Activated CD4-positive, CD25-positive, alpha-beta regulatory T cell treated with anti-CD3 and anti-CD28 coated beads, Interleukin-2, amount 50 U/mL, for 72 hours (primary cell): ENCODE measurements at places on chromosomes 3 and 15.

- DNase-seq: no peak
These were observed 55.4 kb downstream of the OCA2 start for GRCh38 chr15:28043691-28044091.

- peak; percentile 57 for DNase-seq
These were observed 17.9 kb downstream of the ARHGEF3 start for GRCh38 chr3:56783644-56784447.

DNA sequence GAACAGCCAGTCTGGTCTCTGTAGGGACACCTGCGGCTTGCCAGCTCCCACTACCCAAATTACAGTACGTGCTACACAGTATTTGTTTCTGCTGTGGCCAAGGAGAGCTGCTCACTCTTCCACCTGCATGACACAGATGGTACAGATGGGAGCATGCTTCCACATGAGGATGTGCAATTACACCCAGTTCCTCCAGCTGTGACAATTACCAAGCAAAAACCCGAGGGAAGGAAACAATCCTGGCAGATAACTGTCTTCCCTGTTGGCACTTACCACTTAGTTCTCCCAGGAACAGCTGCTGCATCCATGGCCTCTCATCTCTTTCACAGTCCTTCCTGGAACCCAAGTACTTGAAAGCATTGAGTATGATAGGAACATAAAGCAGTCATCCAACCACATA is 34.4 kb downstream of the DET1 start:
- no peak for DNase-seq

DNA sequence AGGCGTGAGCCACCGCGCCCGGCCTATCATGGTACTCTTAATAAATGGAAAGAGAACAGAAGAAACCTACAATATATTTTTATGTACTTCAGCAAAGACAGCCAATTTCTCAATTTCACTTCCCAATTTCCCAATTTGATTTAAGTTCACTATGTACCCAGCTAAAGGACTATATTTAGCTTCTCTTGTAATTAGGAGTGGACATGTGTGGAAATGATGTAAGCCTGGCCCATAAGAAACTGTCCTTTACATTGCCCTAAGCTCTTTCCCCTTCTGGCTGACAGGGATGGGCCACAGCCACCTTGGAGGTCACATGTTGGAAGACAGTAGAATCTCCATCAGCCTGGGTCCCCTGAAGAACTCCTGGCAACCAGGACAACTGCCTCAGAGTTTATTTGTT is 6.2 kb downstream of the TMEM39A start:
- DNase-seq: no peak

- no peak for DNase-seq
These were observed 37.2 kb upstream of the BLM start for GRCh38 chr15:90679959-90680358.

- DNase-seq: peak; percentile 53
These were observed 16.7 kb upstream of the CMTM7 start for GRCh38 chr3:32374788-32375595.

DNA sequence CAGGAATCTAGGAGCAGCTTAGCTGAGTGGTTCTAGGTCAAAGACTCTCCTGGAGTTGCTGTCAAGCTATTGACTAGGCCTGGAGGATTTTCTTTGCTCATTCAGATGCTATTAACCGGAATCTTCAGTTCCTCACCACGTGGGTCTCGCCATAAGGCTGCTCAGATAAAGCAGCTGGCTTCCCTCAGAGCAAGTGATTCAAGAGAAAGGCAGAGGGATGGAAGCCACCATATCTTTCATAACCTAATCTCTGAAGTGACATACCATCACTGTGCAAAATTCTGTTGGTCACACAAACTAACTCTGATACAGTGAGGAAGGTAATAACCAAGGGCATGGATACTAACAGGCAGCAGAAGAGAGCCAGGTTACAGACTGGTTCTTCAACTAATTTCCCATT is 72.7 kb upstream of the FLNB start:
- no peak for DNase-seq

GRCh38 chr3:28595372-28595771 is 246.7 kb upstream of the AZI2 start:
- DNase-seq: no peak

DNA sequence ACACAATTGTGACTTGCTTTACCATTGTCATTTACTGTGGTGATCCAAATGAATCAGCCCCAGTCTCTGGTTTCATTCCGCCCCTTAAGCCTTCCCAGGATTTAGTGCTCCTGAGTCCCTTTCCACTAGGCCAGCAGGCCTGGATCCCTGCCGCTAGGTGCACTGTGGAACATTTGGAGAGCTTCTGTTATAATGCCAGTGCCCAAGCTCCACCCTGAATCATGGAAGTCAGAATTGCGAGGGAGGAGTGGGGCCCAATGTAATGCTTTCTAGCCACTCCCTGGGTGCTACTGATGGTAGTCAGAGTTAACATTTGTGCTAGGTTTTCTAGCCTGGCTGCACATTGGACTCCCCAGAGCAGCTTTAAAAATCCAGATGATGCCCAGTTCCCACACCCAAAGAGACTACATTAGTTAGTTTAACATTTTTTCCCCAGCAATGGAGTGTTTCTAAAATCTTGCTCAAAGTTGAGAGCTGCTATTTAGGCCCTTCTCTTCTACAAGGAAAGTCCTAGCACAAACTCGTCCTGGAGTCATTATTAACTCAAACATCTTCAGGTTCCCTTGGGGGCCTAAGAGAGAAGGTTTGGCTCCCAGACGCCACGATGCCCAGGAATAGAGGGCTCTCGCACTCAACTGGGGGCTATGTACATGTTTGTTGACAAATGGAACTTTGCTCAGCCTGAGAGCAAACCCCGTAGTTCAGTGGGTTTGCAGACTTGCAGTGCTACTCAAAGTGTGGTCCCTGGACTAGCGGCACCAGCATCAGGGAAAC is 366.7 kb upstream of the PROK2 start:
- DNase-seq: no peak

DNA sequence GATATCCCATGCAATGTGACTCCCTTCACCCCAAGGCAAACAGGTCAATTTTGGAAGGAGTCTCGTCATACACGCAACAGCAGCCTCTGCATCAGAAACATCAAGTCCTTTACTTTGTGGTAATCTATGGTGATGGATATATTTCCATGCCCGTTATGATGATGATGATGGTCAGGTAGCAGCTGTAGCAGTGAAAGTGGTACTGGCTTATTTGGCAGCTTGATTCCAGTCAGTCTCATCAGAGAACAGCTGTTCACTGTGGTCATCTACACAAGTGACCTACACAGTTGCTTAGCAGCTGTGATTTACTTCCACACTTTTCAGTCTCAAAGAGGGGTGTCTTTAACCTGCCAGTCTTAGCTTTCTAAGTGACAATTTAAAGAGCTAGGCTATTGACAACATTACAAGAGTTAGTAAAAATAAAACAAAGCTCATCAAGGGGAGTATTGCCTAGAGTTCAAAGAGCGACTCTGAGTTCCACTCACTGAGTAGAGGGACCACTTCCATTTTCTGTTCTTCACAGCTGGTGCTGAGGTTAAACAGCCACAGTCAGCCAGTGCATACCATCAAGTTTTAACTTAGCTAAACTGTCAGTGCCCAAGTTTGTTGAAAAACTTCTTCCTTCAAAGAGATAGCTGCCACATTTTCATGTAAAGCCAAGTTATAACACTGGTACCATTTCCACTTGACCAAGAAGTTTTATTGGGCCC is 587.4 kb upstream of the KCNMB2 start:
- no peak for DNase-seq

- DNase-seq: no peak
These were observed 1.9 kb downstream of the ROBO1 start for GRCh38 chr3:79765911-79766310.

DNA sequence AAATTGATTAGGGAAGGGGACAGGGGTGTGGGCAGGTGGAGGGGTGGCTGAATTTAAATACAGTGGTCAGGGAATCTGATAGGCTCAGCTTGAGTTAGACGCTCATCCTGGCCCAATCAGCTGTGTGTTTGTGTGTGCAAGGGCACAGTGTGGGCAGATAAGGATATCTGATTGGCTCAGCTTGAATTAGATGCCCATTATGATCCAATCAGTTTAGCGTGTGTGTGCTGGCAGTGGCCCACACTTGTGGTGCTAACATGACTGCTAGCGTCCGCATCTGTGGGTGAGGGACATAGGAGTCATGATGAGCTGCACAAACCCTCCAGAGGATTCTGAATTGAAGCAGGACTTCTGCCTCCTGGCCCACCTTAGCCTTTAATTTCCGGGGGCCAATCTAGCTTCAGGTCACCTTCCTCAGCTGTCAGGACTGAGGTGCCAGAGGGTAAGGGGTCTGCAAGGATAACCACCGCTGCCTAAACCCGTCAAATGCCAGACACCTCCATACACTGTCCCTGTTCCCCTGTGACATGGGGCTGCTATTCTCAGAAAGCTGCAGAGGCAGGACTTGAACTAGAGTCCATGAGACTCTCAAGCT is 97.3 kb downstream of the CORO2B start:
- DNase-seq: peak; percentile 15

DNA sequence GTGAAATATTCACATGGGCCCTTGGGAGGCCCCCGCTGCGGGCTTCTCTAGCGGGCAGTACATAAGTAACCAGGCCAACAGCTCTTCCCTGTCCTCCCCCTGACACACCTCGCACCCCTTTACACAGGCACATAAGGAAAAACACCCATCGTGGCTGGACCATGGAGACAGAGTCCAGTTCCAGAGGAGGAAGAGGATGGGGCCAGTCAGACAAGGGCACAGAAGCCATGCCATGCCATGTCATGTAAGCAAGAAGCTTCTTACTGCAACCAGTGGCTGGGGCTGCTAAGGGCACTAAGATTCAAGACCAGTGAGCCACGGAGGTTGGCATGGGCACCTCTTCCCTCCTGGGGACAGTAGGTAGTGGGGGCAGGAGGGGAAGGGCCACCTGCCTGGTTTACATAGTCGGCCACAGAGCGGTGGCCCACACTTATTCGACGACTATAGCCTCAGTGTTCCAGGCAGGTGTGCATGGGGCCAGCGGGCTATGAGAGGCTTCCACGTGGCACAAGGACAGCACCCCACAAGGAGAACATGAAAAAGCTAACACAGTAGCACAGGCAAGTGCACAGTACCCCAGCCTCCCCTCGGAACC is 5.7 kb upstream of the CYP11A1 start:
- DNase-seq: no peak

GRCh38 chr3:16359331-16359730 is 94.3 kb downstream of the OXNAD1 start:
- DNase-seq: no peak

DNA sequence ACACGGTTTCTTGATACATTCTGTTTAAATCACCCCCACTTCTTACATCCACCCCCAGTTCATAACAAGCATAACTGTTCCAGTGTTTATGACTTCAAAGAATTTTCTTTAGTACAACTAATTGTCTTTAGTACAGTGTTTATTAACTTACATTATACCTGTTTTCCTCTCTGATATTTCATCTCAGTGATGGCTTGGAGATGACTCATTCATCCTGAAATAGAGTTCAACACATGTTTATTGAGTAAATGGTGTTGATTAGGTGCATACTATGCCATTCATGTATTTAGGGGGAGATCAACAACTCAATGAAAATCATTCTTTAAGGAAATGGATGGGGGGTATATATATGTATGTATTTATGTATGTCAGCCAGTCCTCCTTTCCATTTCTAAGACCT is 21.7 kb upstream of the UTS2B start:
- no peak for DNase-seq

DNA sequence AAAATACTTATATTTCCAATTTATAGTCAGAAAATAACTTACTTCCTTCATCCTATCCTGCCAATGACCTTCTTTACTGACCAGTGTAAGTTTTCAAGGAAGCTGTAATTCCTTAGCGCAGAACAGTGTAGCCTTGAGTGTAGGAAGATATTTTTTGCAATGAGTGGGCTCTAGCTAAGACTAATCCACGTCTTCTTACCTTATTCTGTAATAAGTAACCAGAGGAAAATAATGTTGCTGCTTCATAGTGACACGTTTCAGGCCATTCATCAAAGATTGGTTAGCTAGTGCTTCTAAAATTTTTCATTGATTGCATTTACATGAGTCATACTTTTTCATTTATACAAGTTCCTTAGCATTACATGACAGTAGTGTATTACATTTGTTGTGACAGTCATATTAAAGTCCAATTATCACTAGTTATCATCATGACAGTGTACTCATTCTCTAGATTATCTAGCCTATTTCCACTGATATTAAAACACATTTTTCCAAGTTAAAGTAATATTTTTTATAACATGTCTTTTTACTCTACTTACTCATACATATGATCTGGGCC is 403.8 kb upstream of the EPHA3 start:
- DNase-seq: no peak

DNA sequence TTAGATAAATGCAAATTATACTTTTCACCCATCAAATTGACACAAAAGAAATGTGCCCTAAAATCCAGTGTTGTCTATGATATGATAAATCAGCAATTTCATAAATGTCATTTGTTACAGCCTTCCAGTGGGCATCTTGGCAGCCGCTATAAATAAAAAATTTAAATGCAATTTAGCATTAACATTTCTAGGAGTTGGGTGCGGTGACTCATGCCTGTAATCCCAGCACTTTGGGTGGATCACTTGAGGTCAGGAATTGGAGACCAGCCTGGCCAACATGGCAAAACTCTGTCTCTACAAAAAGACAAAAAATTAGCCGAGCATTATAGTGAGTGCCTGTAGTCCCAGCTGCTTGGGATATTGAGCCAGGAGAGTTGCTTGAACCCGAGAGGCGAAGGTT is 65.9 kb upstream of the POMGNT2 start:
- no peak for DNase-seq

- DNase-seq: no peak
These were observed 39.1 kb upstream of the TM4SF19 start for GRCh38 chr3:196377321-196377720.

DNA sequence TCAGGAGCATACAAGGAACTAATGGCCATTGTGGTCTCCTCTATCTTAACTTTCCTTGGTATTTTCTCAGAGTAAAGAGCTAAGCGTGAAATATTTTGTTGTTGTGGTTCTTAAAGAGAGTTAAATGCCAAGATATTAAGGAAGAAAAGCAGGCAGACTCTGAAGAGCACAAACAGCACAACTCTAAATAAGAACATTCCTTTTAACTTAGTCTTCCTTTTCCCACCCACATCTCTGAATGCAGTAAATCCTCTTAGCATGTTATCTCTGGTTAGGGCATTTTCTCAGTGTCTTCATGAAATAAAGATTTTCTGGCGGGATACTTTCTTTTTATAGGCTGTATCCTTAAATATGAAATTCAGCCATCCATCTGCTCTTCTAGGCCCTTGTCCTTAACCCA is 1.5 kb downstream of the GPR87 start:
- no peak for DNase-seq

- no peak for DNase-seq
These were observed 15.4 kb downstream of the RAF1 start for GRCh38 chr3:12648384-12648959.

- DNase-seq: no peak
These were observed 567.2 kb downstream of the FOXP1 start for GRCh38 chr3:71016178-71016845.

- peak; percentile 53 for DNase-seq
These were observed 1.7 kb upstream of the SLC2A2 start for GRCh38 chr3:171028025-171028778.

GRCh38 chr3:58535531-58536500 is 1.2 kb downstream of the ACOX2 start:
- DNase-seq: no peak
